Aorta (tissue), 5 donors: ENCODE measurements at places on chromosomes 2 and 18.

- no peak for DNase-seq
Measured at GRCh38 chr18:56913941-56914340, 232.9 kb upstream of the BOD1L2 start.

DNA sequence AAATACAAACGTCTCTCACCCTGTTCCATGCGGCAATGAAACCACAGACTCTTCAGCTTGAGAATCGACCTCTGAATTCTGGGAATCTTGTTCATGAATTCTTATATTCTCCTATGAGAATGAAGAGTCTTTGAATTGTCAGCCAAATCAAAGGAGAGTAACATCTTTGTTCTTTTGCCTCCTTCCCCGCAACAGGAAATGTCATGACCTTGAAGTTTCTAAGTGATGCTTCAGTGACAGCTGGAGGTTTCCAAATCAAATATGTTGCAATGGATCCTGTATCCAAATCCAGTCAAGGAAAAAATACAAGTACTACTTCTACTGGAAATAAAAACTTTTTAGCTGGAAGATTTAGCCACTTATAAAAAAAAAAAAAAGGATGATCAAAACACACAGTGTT, 21.8 kb downstream of the TNFAIP6 start:
- DNase-seq = no peak

GRCh38 chr2:20490300-20491181, 43.7 kb downstream of the RHOB start:
- DNase-seq = peak; percentile 72

DNA sequence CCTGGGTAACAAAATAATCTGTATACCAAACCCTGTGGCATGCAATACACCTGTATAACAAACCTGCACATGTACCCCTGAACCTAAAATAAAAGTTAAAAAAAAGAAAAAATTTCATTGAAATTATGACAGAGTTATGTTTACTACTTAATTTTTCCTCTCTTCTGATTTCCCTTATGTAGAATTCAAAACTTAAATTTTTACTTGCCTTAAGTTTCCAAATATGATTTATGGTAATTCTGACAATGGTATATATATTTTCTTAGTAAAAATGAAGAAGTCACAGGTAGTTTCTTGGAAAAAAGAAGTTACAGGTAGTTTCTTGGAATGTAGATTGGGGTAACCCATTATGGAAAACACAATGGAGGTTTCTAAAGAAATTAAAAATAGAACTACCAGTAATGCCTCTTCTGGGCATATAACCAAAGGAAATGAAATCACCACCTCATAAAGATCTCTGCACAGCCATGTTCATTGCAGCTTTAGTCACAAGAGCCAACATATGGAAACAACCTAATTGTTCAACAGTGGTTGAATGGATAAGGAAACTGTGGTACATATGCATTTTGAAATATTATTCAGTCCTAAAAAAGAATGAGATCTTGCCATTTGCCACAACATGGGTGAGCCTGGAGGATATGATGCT, 164.9 kb downstream of the BABAM2 start:
- no peak for DNase-seq

DNA sequence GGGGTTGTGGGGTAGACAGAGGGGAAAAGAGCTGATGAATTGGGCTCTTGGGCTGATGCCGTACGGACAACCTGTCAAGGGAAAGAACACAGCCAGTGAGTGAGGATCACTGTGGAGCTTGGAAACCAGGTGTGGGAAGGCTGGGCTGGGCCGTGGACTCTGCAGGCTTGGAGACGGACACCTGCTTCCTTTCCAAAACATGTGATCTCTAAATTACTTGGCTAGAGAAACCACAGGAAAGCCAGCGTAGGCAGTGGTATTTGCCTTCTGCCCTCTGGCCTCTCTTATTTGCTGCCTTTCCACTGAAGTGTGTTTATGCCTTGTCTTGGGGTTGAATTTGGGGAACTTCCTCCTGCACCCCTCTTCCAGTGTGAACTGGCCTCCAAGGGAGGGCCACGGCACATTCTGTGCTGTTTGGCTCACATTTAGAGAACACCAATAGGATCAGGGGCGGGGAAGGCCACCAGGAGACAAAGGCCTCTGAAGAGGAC, 267.7 kb downstream of the PRKCE start:
- DNase-seq = no peak

- DNase-seq = no peak
Measured at GRCh38 chr2:219537657-219538488, 5.7 kb downstream of the CHPF start.

GRCh38 chr2:83941886-83942285, 517.2 kb downstream of the SUCLG1 start:
- DNase-seq = no peak

DNA sequence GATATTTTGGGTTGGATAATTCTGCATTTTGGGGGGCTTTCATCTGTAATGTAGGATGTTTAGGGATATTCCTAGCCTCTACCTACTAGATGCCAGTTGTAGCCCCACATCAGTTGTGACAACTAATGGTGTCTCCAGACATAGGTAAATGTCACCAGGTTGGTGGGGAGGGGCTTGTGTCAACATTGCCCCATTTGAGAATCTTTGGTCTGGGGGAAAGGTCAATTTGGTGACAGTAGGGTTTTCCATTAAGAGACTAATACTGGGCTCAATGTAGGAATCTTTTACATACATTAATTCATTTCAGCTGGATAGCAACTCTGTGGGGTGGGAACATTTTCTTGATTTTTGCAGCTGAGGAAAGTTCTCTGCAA, 6.6 kb upstream of the AFTPH start:
- no peak for DNase-seq

DNA sequence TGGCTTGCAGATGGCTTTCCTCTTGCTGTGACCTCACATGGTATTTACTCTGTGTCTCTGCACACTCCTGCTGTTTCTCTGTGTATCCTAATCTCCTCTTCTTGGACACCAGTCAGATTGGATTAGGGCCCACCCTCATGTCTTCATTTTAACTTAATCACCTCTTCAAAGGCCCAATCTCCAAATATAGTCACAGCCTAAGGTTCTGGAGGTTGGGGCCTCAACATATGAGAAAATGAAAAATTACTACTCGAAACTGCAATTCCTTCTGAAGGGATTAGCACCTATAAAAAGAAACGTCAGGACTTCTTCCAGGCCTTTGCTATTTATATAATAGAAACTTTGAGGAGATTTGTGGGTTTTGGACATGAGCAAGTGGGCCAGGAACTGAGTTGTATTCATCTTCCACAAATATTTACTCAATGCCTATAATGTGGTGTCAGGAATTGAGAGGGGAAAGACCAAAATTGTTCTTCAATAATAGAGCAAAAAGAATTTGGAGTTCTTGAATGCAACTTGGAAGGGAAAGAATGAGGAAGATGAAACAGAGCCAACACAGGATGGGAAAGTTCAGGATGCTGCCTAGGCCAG, 270.0 kb upstream of the FN1 start:
- no peak for DNase-seq

- no peak for DNase-seq
Measured at GRCh38 chr18:59718464-59719157, 21.4 kb upstream of the CCBE1 start.

DNA sequence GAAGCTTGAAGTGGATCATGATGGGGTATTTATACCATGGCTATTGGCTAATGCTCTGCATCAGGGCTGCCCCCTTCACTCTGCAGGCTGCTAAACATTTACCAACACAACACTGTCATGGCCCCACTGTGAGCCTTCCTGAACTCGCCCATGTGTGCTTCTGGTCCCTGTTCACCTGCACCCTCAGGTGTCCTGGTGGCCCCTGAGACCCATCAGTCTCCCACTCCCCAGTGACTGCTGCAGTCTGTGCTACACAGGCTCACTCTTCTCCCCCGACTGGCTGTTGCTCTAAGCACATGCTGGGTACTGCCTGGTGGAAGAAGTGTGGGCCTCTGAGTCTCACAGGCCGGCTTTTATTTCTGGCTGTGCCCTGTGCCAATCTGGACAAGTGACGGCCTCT, 183.0 kb upstream of the HS6ST1 start:
- peak; percentile 53 for DNase-seq
